ENCODE measurements at places on chromosomes 7 and 10.

DNA sequence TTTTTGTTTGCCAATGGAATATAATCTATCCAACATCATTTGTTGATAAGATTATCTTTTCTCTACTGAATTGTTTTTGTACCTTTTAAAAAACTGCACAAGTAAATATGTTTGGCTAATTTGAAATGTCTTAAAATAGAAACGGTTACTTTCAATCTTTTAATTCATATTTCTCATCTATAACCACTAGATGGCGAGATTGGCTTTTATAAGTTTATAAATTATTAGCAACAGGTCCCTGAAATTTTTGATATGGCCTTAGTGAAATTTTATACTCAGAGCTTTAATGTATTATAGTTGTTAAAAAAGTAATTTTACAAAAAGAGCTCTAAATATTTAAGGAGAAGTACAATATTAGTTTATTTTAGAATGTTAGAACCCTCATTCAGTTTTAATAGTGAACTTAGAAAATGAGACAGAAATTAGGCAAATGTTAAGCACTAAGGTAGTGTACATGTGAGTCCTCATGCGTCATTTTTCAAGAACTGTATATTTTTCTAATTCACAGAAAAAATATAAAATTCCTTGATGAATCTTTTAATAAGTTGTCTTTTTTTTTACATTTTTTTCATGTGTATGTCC, 592.5 kb downstream of the ARL4A start:
- DNase-seq: peak; percentile 18

GRCh38 chr10:30861221-30861620, 170.4 kb downstream of the ZNF438 start:
- DNase-seq: no peak

DNA sequence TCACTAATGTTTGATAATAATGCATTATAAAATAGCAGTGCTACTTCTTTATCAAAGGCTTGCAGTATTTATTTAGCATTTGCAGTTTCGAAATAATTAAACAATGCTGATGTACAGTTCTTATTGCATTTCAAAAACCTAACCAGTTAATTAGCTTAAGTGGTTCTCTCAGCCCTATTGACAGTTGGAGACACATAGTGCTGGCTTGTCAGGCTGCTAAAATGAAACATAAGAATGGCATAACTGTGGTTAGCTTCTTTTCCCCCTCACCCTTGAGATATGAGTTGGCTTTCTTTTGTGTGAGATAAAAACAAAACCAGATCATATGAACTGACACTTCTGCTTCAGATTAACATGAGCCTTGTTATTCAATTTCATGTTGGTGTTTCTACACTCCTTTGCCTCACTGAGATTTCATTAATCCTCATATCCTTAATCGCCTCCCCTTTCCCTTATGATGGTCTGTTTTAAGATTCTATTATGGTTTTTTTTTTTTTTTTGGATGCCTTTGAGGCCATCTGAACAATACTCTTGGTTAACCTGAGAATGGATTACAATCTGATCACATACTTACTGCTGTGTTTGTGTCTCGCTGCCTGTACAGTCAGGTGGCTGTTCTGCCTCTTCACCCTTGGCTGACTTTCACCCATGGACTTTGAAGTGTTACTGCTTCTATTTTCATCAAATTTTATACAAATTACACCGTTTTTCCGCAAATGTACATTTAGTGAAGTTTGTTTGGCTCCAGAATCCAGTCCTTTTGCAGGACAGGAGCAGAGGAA, 108.0 kb downstream of the SDK1 start:
- DNase-seq: no peak

DNA sequence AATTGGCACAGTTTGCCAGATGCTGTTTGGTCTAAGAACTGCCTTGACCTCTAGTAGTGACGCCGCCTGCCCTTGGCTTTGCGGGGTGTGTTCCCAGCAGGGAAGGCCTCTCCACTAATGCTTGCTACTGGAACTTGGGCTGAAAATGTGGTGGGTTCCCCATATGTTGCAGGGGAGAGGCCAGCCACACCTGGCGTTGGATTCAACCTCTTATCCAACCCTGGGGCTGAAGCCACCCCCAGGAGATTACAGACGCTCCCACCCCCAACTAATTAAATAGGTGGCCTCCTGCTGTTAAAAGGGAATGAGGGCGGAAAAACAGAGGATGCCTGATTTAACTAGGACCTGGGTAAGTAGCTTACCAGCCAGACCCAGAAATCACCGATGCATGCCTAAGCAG, 19.2 kb upstream of the ATOH7 start:
- DNase-seq: no peak

DNA sequence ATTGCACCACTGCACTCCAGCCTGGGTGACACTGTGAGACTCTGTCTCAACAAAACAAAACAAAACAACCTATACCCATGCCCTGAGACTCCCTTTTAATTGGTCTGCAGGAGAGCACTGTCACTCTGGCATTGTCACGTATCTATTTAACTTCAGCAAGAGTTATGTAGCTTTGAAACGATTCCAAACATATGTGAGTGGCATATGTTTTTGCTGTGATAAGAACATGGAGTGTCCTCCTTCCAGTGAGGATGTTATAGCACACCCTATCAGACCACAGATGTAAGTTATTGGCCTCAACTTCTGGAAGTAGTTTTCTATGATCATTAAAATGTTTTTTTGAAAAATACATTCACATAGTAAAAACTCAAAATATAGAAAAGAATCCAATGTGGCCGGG, 15.5 kb upstream of the DNAJC12 start:
- no peak for DNase-seq

- no peak for DNase-seq
Observed at GRCh38 chr10:123580426-123580825, 85.7 kb upstream of the GPR26 start.

GRCh38 chr7:37230221-37230620, 218.4 kb downstream of the ELMO1 start:
- peak; percentile 69 for DNase-seq

DNA sequence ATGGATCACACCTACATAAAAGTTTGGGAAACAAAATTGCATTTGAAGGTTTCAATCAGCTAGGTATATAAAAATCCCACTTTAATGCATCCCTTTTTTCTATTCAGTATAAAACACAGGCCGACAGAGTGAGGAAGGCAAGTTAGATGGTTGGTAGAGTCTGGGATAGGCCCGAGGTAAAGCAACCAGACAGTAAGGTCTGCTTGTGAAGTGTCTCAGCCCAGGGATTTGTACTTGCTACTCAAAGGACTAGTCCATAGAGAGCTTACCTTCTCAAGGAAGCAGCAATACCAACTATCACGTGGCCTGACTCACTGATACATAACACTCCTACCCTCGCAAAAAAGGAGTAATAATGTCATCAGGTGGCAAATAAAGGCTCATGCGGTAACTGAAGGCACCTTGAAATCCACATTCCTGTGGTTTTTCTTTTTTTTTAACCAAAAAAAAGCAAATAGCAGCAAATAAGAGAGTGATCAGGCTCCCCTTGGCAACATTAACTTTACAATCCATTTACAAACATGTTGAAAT, 56.2 kb upstream of the ATP6V0A4 start:
- no peak for DNase-seq

GRCh38 chr10:29322918-29323317, 34.0 kb downstream of the LYZL1 start:
- no peak for DNase-seq

DNA sequence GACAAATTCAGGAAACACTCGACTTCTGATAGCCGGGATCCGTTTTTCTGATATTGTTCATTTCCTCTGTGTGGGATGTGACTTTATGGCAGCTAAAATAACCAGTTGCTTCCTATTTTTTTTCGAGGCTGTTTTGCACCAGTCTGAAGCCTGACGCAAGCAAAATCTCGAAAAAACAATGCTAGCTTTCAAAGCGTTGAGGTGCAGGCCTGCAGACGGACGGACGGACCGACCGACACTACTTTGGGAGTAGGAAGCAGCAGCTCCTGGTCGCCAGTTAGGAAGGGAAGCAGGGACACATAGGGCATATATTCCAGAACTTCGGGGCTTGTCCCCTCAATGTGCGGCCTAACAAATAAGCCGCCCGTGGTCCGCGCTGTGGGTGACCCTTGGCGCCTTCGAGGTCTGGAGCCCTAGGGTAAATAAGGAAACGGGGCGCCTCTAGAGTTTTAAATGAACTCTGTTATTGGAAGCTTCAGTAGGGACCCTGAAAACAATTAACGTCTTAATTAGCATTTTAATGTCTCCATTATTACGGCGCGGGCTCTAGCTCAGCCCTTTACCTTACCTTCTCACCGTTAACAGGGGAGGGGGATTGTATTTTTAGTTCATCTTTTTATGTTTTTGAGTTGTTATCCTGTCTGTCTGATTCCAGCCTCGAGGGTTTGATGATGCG, 1.3 kb downstream of the HHEX start:
- DNase-seq: no peak

DNA sequence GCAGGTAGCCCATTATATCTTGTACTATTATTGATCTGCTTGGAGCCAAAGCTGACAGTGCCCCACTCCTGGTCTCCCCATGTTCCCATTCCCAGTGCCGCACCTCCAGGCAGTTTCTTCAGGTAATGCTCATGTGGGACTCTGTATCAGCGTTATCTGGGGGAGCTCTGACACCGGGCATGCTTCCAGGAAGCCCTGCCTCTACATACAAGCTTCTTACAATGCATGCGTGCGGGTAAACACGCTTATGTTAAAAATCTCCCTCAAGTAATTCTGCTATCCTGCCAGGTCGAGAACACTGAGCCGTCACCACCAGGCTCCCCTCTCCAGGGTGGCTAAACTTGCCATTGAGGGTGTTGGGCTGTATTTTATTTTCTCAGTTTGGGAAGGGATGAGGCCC, 61.6 kb upstream of the LBX1 start:
- no peak for DNase-seq

DNA sequence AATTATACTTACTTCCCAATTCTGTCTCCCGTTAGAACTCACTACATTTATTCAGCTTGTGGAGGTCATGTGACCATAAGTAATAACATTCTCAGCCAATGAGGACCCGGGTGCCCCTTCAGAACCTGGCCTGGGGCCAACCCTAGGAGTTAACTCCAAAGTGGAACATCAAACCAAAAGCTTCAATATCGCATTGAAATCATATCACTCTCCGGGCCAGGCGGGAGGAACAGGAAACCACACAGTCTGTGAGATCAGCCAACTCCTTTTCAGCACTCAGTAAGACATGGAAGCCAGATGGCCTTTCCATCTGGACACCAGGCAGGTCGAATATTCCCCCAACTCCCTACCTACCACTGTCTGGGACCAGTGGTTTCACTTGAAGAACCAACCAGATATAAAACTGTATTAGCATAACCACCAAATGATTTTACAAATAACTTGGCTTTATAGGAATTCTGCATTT, 5.5 kb downstream of the CREB3L2 start:
- no peak for DNase-seq

DNA sequence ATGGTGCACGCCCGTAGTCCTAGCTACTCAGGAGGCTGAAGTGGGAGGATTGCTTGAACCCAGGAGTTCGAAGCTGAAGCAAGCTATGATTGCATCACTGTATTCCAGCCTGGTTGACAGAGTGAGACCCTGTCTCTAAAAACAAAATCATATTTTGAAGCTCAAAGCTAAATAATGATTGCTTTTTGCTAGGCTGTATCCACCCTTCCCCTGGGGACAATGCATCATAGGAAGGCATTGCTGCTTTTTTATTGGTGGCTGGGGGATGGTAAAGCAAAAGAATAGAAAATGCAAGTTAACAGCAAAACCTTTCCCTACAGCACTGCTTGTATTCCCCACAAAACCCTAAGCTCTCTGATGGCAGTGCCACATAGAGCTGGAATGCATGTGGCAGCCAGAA, 107.5 kb upstream of the WAC start:
- DNase-seq: no peak

GRCh38 chr7:107742678-107743566, 1.0 kb upstream of the CBLL1 start:
- DNase-seq: no peak

- DNase-seq: no peak
Observed at GRCh38 chr7:101862280-101863220, 45.1 kb downstream of the CUX1 start.

DNA sequence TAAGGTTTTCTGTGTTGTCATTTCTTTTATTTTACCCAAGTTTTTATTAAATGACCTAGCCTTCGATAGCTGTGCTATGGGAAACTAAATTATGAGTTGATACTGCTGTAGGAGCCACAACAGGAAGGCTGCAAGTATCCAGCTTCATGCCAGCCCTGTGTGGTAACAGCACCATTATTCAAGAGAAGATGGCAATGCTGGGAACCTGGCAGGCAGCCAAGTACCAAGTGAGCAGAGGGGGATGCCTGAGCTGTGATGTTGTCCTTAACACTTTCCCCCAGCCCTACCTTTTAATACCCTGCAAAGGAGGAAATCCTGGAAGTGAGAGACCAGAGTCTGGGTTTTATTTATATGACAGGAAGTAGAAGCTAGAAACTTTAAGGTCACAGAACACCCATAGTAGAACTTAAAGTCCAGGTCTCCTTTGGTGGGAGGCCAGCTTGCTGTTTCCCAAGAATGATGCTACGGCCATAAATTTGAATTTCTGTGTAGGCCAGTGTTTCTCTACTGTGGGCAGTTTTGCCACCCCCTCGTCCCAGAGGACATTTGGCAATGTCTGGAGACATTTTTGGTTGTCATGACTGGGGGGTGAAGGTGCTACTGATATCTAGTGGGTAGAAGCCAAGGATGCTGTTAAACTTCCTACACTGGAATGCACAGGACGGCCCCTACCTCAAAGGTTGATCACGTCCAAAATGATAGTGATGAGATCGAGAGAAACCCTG, 9.2 kb upstream of the ATXN7L1 start:
- no peak for DNase-seq

DNA sequence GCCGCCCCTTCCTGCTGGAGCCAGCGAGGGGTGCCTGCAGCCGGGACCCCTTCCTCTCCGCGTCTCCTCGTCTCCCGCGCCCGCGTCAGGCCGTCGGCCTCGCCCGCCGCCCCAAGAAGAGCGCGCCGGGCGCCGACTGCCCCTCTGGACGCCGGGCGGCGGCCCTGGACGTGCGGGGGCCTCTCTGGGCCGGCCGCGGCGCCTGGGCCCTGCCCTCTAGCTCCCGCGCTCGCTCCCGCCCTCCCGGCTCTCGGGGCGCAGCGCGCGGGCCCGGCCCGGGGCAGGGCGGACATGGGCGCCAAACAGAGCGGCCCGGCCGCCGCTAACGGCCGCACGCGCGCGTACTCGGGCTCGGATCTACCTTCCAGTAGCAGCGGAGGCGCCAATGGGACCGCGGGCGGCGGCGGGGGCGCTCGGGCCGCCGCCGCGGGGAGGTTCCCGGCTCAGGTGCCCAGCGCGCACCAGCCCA, 704 bp downstream of the ZNRF2 start:
- peak; percentile 39 for DNase-seq

DNA sequence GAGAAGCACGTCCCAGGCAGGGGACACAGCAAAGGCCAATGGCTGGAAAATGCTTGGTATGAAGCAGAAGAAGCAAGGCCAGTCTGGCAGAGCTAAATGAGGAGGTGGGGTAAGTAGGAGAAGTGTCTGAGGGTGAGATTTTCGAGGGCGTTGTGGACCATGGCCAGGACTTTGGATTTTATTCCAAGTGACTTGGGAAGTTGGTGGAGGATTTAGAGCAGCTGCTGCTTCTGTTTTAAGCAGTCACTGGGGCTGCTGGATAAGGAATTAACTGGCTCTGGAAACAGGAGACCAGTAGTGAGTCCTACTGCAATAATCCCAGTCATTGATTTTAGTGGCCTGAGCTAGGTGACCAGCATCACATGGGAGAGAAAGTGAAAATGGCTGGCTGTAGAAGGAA, 67.6 kb upstream of the GSDME start:
- DNase-seq: no peak
